ENCODE measurements at places on chromosomes 11 and 22.

- no peak for DNase-seq
These were observed 34.0 kb downstream of the IFT27 start for GRCh38 chr22:36741968-36742367.

- peak; percentile 84 for DNase-seq
These were observed 21.0 kb upstream of the OR6X1 start for GRCh38 chr11:123775289-123775688.

GRCh38 chr11:69680688-69681087 is 5.5 kb upstream of the LTO1 start:
- no peak for DNase-seq

- peak; percentile 74 for DNase-seq
These were observed 346.8 kb upstream of the NARS2 start for GRCh38 chr11:78921509-78921908.

- peak; percentile 100 for DNase-seq
These were observed at the start of gene YIF1A for GRCh38 chr11:66288671-66289547. Gene YIF1A (minus strand): TSS chr11:66289143. CDS start chr11:66288985, 158 bp downstream.

DNA sequence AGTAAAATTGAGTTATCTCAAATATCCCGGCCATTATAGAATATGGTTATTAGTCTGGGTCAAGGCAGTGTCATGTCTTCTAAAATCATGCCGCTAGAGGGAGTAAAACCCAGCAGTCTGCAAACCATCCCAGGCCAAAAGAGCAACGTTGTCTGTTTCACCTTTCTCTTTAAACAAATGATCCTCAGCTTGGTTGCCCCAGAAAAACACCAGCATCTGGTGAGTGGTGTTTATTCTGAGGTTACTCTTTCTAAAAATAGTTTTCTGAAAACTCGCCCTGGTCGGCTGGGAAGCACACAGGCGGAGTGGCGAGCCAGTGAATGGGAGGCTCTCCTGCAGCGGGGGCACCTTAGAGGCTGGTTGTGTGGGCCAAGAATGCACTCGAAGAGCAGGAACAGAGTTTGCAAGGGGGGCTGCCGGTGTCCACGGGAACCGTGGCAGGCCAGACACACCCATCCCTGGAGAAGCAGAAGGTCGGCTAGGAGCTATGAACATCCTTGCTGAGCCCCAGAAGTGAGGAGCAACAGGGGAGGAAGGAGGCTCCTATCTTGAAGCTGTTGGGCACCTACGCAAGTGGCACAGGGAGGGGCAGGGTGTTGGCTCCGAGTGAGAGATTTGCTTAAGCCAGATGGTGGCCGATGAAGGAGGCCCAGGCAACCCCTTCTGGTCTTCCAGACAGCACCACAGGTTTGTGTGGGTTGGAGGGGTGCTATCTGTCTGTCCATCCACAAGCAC is 297.1 kb downstream of the ETS1 start:
- DNase-seq, result peak; percentile 94

DNA sequence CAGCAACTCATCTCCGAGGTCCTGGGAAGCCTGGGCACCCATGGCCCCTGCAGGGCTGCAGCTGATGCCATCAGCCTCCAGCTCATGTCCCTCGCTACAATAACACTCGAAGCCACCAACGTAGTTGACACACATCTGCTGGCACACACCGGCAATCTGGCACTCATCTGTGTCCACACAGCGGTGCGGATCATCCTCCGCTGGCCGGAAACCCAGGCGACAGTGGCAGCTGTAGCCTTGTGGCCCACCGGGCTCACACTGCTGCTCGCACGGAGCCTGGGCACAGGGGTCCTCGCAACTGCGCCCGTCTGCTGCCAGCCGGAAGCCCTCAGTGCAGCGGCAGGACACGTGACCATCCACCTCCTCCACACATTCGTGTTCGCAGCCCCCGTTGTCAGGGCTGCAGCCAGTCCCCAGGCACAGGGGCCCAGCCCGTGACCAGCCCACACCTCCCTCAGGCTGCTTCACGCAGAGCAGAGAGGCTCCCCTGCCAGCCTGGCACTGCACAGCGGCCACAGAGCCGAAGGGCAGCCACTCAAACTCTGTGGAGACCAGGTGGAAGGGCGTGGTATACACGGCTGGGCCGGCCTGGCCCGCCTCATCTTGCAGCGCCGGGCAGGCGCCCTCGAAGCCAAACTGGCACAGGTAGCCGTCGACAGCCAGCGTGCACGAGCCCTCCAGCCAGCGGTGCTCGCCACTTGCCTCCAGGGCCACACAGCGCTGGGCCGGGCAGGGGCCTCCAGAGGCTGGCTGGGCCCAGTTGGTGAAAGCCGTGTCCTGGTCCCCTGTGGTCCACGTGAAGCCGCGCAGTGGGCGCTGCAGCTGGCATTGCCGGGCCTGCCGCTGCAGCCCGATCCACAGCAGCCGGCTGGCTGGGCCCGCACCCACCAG is 678 bp downstream of the CD248 start:
- DNase-seq, result no peak

DNA sequence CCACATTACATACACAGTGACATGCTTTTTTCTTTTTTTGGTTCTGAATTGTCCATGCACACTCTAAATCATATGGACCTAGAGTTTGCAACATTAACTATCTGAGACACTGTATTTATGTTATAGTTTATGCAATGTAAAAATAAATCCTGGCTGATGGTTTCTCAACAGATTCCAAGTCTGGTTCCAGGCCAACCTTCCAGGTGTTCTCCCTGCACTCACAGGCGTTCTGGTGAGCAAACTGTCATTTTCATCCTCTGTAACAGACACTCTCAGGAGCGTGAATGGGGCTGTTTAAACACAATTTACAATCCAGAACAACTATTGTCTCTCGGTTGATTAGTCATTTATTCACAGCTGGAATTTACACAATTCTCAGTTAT is 36.5 kb upstream of the ANKK1 start:
- DNase-seq, result no peak

Measured in NCI-H526 (cell line).